T-helper 2 cell (primary cell): ENCODE measurements at places on chromosomes 1 and 21.

GRCh38 chr1:226563666-226564065 is 15.1 kb downstream of the STUM start:
- DNase-seq: no peak

- no peak for DNase-seq
Measured at GRCh38 chr1:172540635-172541034, 7.7 kb downstream of the SUCO start.

- no peak for DNase-seq
Measured at GRCh38 chr1:24349891-24350290, 30.7 kb downstream of the GRHL3 start.

DNA sequence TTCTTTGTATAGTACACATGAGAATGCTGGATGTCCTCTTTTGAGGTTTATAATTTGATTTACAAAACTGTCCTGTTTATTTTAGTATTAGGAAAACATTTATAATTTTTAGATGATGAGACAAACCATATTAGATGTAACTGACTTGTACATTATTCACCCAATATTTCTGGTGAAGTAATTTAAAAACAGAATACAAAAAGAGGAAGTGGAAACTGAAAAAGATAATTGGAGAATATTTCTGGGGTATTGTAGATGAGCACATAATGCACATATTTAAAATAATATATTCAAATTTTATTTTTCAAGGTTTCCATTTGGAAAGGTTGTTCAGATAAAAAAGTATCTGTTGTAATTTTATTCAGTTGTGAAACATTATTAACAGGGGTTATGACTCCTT is 40.7 kb downstream of the XPR1 start:
- no peak for DNase-seq

GRCh38 chr1:10060311-10061100 is 27.7 kb downstream of the UBE4B start:
- DNase-seq: no peak

GRCh38 chr1:232260861-232261260 is 369.1 kb downstream of the SIPA1L2 start:
- DNase-seq: no peak

GRCh38 chr1:117883616-117884015 is 45.8 kb downstream of the GDAP2 start:
- no peak for DNase-seq

DNA sequence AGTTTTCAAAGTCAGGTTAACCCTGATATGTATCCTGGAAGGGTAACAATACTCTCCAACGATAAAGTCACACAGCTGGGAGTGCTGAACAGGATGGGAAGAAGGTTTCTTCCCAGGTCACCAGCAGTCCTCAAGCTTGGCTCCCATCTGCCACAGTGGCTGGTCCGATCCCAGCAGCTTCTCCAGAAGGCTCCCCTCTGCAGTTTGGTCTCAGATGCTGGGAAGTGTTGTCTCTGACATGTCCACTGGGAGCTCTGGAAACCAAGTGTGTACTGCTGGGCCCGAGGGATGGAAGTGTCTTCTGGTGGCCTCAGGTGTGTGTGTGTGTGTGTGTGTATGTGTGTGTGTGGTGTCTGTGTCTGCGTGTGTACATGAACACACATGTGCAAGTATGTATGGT is 16.4 kb upstream of the GNL2 start:
- DNase-seq: no peak

DNA sequence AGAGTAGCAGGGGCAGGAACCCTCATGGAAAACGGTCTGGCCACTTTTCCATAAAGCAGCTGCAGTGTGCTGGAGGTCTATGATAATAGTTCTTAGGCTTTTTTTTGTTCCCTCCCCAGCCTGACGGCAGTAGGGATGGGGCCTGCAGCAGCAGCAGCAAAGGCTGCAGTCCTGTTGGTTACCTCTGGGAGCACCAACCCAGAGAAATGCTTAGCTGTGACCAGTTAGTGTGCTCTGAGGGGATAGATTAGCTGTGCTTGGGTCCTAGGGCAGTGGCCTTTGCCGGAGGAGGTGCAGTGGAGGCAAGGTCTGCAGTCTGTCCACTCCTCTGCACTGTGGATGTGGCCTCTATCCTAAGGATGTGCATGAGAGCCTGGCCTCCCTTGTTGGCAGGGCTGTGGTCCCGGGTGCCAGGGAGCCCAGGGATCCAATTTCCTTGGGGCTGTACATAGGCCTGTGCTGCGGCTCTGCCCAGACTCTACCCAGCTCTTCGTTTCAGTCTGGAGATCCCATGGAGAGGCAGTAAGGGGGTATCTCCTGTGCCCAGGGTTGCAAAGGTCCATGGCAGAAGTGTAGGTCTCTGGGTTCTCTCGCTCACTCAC is 322.7 kb downstream of the PTBP2 start:
- DNase-seq: no peak

- DNase-seq: no peak
Measured at GRCh38 chr1:226967665-226968064, 27.6 kb downstream of the COQ8A start.

DNA sequence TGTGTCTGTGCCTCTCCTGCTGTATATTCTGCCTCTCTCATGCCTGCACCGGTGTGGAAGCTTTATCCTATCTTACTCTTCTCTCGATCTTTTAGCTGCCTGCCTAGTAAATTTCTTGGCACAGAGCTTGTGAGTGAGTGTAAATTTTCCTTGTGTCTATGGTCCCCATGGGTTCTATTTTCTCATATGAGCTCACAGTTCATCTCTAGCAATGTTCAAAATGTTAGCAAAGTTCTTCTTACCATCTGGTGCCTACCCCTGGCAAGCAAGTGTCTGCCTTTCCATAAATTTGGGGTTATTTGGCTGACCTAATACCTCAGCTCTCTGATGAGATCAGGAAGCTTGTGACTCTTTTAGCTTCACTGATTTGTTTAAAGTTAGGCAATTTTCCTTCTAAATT is 572.1 kb upstream of the BRINP3 start:
- no peak for DNase-seq

DNA sequence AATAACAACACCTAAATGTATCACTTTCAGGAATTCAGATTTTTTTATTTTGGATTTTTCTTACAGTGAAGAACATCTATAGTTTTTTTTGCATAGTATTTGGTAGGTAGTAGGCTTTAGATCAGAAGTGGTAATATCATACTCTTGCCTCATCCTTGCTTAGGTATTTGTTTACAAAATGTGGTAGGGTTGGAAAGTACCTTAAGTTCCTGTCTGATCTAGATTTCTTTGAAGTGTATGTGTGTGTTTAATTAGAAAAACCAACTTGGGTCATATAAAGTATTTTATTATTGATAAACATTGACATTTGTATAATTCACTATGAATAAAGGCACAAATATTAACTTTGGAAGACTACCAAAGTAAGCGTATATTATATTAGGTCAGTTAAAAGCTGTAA is 85.3 kb upstream of the GPR88 start:
- DNase-seq: peak; percentile 88

DNA sequence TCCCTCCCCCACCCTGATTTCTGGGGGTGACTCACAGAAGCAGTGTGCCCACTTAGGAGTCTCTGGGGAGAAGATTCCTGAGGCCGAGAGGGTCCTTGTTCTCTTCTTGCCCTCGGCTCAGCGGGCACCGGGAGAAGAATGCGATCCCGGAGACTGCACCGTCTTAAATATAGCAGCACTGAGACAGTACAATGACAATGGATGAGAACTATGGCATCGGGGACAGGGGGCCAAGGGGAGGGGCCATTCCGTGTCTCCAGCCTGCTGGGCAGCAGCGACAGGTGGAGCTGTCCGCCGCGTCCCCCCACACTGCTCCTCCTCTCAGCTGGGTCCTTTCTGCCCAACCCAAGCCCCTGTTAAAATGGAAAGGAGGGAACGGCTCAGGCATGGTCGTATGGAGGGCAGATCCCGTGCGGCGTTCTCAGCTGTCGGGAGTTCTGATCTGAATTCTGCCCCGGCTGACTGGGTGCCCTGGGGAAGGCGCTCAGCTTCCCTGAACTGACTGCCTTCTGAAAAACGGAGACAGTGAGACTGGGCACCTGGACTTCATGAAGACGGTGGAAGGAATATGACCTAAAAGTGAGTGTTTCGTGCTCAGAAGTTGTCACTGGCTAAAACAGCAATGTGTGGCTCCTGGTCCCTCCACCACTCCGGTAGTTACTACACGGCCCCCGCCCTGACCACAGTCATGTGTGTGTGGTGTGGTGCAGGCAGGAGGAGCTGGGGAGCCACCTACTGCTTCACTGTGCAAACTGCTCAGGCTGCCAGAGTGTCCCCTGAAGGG is at the start of gene MYOM3:
TSS of gene MYOM3 (minus strand) at position 140 of the 784 bp plus-strand sequence. CDS start 3,499 bp downstream, outside the sequence.
- DNase-seq: peak; percentile 79

GRCh38 chr1:21818656-21819055 is 6.6 kb downstream of the LDLRAD2 start:
- DNase-seq: no peak

DNA sequence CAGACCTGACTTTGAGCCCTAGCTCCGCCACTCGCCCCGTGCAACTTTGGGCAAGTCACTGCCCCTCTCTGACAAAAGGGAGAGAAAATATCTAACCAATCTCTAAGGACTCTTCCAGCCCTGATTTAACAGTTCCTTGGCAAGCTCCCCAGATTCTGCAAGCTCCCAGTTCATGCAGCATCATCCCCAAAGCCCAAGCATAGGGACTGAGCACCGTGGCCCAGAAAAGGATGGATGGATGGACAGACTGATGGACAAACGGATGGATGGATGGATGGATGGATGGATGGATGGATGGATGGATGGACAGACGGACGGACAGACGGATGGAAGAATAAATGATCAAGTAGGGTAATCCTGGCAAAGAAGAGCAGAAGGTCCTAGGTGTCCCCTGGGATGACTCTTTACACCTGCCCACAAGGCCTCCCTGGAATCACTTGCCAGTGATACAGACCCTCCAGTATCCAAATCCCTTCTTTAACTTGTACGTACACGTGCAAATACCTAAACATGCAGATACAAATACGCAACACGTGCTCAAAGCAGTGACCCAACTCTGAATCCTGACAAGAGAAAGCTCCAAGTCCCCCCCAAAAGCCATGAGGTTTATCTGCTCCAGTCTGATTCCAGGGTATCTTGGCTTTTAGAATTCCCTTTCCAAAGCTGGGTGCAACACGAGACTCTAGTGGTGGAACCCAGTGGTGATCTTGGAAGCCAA is 16.0 kb downstream of the IFFO2 start:
- DNase-seq: no peak

- DNase-seq: no peak
Measured at GRCh38 chr1:205588636-205589035, 43.2 kb downstream of the ELK4 start.

DNA sequence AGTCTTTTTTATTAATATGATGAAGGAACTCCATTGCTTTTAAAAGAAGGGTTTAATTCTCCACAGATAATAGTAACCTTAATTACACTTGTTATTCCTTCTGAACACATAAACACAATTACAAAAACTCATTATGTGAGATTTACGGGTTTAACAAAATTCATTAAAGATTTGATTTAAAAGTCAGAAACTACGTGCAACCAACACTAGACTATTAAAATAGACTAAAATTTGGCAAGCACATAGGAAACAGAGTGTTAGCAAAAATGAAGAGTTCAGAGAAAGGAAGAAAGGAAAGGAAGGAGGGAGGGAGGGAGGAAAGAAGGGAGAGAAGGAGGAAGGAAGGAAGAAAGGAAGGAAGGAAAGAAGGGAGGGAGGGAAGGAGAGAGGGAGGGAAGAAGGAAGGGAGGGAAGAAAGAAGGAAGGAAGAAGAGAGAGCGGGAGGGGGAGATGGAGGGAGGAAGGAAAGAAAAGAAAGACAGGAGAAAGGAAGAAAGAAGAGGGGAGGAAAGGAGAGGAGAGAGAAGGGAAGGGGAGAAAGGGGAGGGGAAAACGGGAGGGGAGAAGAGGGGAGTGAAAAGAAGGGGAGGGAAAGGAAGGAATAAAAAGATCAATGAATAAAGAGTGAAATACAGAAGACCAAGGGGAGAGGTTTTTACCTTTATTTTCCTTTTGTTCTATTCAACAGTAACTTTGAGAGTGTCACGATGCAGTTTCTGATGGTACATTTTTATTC is 123.4 kb upstream of the LYPLAL1 start:
- no peak for DNase-seq

- no peak for DNase-seq
Measured at GRCh38 chr1:21801100-21801499, 11.0 kb upstream of the LDLRAD2 start.

- DNase-seq: no peak
Measured at GRCh38 chr1:45423906-45424678, 66.9 kb downstream of the TESK2 start.

GRCh38 chr1:89622895-89623294 is 10.0 kb upstream of the LRRC8C start:
- DNase-seq: no peak

- no peak for DNase-seq
Measured at GRCh38 chr1:220457957-220458609, 69.9 kb upstream of the MARK1 start.

DNA sequence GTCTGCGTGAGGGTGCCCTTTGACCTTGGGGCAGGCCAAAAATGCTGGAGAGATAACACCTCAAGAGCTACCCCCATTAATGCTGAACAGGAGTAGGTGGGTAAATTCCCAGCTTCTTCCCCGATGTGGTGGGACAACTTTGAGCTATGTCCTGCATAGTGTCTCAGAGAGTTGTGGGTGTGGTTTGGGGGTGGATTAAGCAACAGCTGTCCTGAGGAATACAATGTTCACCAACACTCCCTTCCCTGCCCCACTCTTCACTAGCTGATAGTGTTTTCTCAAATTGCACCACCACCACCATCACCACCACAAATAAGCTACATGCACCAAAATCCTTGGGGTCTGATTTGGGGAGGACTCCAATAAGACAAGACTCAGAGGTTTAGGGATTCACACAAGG is 258.4 kb downstream of the HLX start:
- no peak for DNase-seq
